ENCODE measurements at places on chromosomes 12 and 14.

- no peak overlapping the region for H3K27ac ChIP-seq
- no peak overlapping the region for H3K4me3 ChIP-seq
- DNase-seq: no peak
Measured at GRCh38 chr14:99910337-99911309, 117.4 kb downstream of the EML1 start.

DNA sequence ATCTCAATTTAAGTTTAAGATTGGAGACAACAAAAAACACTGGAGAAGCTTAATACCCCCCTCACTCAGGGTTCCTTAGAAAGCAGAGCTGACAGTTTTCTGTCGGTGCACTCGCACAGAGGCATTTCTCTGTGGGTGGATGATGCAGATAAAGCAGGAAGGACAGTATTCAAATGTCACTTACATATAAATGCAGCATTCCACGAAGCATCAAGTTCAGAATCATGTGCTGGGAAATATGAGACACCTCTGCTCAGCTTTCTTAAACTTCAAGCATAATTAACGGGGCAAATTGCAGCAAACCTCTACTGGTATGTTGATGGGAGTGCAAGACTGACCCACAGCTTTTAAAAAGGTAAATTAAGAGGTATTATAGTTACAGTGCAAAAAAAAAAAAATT, 68.7 kb downstream of the DICER1 start:
- H3K4me3 ChIP-seq: no peak overlapping the region
- DNase-seq: no peak
- no peaks in the 10 kb centered on the region for H3K27me3 ChIP-seq

- DNase-seq: no peak
- no peaks in the 10 kb centered on the region for H3K36me3 ChIP-seq
- no peak overlapping the region for H3K27ac ChIP-seq
- no peaks in the 10 kb centered on the region for H3K4me1 ChIP-seq
- H3K27me3 ChIP-seq: no peaks in the 10 kb centered on the region
Measured at GRCh38 chr14:98203421-98203820, 1068.6 kb downstream of the BCL11B start.

GRCh38 chr12:9064201-9064814, 51.4 kb downstream of the A2M start:
- H3K4me1 ChIP-seq: no peaks in the 10 kb centered on the region
- H3K4me3 ChIP-seq: no peak overlapping the region
- H3K27ac ChIP-seq: no peak overlapping the region

DNA sequence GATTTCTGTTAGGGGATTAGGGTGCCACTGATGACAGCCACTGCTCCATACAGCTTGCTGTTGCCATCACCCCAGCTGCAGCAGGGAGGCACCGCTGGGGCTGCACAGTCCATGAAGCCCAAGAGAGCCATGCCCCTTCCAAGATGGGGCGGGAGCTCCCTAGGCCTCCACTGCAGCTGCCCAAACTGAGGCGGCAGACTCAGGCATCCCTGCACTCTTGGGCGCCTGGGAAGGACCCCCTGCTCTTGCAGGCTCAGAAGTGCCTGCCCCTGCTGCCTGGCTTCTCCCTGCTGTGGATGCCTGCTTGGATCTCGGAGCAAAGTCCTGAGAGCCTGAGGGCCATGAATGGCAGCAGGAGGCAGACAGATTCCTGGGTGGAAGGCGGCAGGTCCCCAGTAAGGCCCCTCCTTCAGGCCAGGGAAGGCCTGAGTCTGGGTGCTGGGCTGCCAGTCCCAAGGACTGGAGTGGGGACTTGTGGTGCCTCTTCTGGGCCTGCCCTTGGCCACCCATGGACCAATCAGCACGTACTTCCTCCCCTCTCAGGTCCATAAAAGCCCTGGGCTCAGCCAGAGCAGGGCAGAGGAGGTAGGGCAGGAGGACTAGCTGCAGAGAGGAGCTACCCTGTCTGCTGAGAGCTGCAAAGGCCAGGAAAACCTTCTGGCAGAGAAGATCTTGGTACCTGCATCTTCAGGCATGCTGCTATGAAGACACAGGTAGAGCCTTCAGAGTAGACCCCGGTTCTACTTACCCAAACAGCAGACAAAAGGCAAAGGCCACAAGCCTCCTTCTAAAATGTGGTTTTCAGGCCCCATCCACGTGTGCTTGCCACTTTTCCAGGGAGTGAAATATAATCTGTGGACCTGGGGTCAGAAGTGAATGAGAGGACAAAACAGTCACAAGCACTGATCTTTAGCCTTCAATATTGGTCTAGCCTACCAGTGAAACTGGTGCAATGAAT, 30.0 kb upstream of the STK38L start:
- peak; percentile 43 for DNase-seq

DNA sequence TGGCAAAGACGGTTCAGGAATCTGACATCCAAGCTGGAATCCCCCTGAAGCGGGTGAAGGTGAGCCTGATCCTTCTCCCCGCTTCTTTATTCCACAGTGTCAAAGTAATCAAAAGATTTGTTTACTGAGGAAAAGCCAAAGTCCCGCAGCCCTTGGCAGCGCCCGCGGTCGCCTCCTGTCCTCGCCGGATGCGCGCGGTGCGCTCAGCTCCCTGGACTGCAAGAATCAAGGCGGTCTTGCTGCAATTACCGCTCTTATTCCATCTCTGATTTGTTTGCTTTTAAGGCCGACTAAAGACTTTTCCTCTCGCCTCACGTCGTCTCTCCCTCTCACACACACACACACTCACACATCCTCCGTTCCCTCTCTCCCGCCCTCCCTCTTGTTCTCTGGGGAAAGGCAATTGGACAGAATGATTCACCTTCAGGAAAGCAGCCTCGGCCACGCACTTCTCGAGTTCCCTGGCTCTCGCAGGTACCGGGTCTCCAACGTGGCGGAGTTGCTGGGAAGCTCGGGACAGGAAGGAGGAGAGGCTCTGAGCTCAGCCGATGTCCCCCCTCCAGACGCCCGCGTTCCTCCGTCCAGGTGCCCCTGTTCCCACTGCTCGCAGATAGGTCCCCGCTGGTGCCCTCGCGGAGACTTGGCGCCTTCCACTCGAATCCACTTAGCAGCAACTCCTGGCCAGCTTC, 68.6 kb upstream of the USP15 start:
- H3K27me3 ChIP-seq: no peaks in the 10 kb centered on the region
- peaks cover 13% of the 10 kb centered on the region for H3K4me1 ChIP-seq
- H3K27ac ChIP-seq: no peak overlapping the region
- no peak for DNase-seq
- no peaks in the 10 kb centered on the region for H3K36me3 ChIP-seq
- no peak overlapping the region for H3K4me3 ChIP-seq
